ENCODE measurements at places on chromosomes 12 and 14.
A peak's percentile ranks its signal among the peaks of the same experiment; 100 is the strongest.

GRCh38 chr12:47832263-47832933 is 12.7 kb upstream of the HDAC7 start:
- peak overlapping the region; percentile 57 for H3K4me3 ChIP-seq
- H3K4me1 ChIP-seq = peaks cover 34% of the 10 kb centered on the region
- peak overlapping the region; percentile 81 for H3K27ac ChIP-seq
- DNase-seq = no peak
- no peaks in the 10 kb centered on the region for H3K27me3 ChIP-seq
- H3K36me3 ChIP-seq = peaks cover 3% of the 10 kb centered on the region

DNA sequence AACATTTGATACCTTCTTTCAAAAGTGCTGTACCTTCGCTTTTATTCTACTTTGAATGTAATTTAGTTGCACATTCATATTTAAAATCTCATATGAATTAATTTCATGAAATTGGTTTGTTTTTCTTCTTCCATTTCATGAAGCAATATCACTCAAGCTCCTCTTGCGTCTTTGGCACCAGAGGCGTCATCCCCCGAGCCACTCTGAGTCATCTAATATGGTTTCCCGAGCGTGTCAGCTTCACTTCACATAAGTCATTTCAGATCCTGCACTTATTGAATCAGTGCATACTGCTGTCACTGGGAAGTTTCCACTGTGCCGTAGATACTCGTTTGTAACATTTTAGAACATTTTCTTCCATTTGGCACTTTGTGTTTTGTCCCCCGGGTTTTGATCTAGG is 105.6 kb downstream of the SLC25A47 start:
- H3K4me1 ChIP-seq = peaks cover 19% of the 10 kb centered on the region
- no peaks in the 10 kb centered on the region for H3K27me3 ChIP-seq
- H3K36me3 ChIP-seq = no peaks in the 10 kb centered on the region
- DNase-seq = no peak
- H3K4me3 ChIP-seq = no peak overlapping the region

- no peak for DNase-seq
- H3K4me1 ChIP-seq = peaks cover 29% of the 10 kb centered on the region
These were observed 3.9 kb downstream of the DDN start for GRCh38 chr12:48995086-48995879.

DNA sequence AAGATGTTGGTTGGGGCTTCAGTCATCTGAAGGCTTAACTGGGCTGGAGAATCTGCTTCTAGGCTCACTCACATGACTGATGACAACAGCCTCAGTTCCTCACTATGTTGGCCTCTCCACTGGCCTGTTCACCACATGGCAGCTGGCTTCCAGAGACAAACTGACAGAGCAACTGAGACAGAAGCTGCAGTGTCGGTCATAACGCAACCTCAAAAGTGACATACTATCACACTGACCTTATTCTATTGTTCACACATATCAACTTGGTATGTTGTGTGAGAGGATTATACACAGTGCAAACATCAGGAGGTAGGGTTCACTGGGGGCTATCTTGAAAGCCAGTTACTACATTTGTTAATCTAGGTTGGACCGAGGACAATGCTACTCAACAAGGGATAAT is 92.9 kb downstream of the PAWR start:
- H3K4me1 ChIP-seq = no peaks in the 10 kb centered on the region
- DNase-seq = no peak
- no peaks in the 10 kb centered on the region for H3K27me3 ChIP-seq
- no peak overlapping the region for H3K27ac ChIP-seq
- no peak overlapping the region for H3K4me3 ChIP-seq

DNA sequence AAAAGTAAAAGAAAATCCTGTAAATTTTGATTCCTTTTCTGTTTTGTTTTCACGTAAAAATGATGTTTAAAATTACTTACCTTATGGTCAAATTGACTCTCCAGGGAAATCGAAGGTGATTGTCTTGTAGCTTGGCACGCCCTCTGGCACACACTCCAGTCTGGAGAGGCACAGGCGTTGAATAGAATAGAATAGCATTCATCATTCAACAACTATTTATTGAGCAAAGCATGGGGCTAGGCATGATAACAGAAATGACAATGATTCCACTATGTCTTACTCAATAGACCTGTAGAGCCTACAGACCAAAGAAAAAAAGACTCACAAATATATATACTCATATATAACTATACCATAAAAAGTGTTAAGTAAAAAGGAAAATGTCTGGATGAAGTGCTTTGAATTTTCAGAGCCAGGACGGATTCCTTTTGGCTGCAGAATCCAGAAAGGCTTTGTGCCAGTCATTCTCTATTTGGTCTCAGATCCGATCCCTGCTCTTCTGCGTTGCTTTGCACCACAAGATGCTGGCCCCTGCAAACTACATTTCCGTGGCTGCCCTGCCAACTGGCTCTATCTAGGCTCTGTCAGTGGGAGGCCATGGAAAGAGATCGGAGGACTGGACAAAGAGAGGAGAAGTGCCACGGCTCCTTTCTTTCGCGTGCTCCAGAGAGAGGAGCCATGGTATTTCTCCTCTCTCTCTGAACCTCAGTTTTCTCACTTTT is 231.8 kb downstream of the CRADD start:
- peaks cover 8% of the 10 kb centered on the region for H3K27me3 ChIP-seq
- no peaks in the 10 kb centered on the region for H3K36me3 ChIP-seq
- H3K4me3 ChIP-seq = no peak overlapping the region
- DNase-seq = no peak

DNA sequence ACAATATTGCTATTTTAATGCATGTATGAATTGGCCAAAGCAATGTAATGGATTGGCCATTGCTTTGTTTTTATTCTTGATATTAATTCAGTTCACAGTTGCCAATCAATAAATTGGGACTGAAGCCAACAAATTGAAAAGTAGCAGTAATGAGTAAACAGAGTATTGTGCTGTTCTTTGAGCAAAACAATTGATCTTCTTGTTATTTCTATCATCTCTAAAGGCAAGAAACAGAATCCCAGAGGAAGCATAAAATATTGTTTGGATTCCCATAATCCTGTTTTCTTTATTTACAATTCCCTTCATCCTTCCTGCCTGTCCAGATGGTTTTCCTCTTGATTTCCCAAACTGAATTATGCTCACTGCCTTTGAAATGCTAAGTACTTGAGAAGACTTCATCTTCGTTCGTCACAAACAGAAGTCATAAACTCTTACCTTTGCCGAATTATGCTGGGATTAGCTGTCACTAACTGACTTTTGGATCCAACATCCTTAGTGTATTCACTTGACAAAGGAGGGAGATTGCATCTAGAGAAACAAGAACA is 85.9 kb downstream of the ST8SIA1 start:
- H3K4me1 ChIP-seq = no peaks in the 10 kb centered on the region
- DNase-seq = no peak
- H3K36me3 ChIP-seq = peaks cover 5% of the 10 kb centered on the region
- no peaks in the 10 kb centered on the region for H3K27me3 ChIP-seq

DNA sequence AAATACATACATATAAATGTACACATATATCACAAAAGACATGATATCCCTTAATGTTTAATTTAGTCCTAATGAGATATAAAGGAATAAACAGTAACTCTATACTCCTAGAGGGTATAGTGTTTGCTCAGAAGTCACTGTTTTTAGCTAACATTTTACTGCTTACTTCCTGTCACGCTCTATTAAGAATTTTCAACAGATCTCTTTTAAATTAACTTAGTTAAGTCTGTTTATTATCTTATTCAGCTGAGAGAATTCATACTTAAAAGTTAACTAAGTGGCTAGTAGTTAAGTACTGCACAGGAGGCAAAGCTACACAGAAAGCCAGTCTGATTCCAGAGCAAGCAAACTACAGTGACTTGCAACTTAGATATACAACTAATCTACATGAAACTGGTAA is 39.9 kb downstream of the GXYLT1 start:
- no peaks in the 10 kb centered on the region for H3K4me1 ChIP-seq
- peaks cover 8% of the 10 kb centered on the region for H3K36me3 ChIP-seq
- DNase-seq = no peak

GRCh38 chr12:75635606-75636444 is 124.4 kb upstream of the KRR1 start:
- no peaks in the 10 kb centered on the region for H3K27me3 ChIP-seq
- H3K4me1 ChIP-seq = peaks cover 7% of the 10 kb centered on the region
- H3K4me3 ChIP-seq = no peak overlapping the region
- no peaks in the 10 kb centered on the region for H3K36me3 ChIP-seq
- DNase-seq = no peak

GRCh38 chr12:7150356-7150755 is 20.2 kb downstream of the CLSTN3 start:
- H3K27me3 ChIP-seq = no peaks in the 10 kb centered on the region
- peaks cover 29% of the 10 kb centered on the region for H3K36me3 ChIP-seq
- no peak overlapping the region for H3K27ac ChIP-seq
- no peak overlapping the region for H3K4me3 ChIP-seq
- no peak for DNase-seq
- no peaks in the 10 kb centered on the region for H3K4me1 ChIP-seq

GRCh38 chr12:6724409-6724797 is 557 bp downstream of the COPS7A start:
- no peaks in the 10 kb centered on the region for H3K27me3 ChIP-seq
- DNase-seq = no peak
- peak overlapping the region; percentile 78 for H3K4me3 ChIP-seq
- H3K36me3 ChIP-seq = peaks cover 23% of the 10 kb centered on the region
- peaks cover 20% of the 10 kb centered on the region for H3K4me1 ChIP-seq

GRCh38 chr12:125070661-125071390 is 5.6 kb downstream of the AACS start:
- H3K27ac ChIP-seq = no peak overlapping the region
- H3K36me3 ChIP-seq = peaks cover 2% of the 10 kb centered on the region
- DNase-seq = no peak

DNA sequence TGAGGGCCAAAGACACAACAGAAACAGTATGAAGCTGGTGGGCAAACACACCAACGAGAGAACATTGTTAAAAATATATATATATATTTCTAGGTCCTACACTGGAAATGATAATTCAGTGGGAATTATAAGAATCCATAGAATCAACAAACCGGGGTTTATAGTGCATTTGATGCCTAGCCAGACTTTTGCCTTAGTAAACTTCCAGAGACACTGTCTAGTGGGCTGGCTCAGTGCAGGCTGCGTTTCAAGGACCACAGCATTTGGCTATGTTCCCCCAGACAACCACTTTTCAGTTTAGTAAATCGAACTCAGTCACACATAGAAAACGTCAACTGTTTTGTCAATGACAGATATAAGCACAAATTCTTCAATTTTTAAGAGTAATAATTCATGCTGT is 41.9 kb downstream of the SLC38A4 start:
- H3K4me1 ChIP-seq = no peaks in the 10 kb centered on the region
- DNase-seq = no peak
- no peak overlapping the region for H3K27ac ChIP-seq
- peaks cover 32% of the 10 kb centered on the region for H3K27me3 ChIP-seq

DNA sequence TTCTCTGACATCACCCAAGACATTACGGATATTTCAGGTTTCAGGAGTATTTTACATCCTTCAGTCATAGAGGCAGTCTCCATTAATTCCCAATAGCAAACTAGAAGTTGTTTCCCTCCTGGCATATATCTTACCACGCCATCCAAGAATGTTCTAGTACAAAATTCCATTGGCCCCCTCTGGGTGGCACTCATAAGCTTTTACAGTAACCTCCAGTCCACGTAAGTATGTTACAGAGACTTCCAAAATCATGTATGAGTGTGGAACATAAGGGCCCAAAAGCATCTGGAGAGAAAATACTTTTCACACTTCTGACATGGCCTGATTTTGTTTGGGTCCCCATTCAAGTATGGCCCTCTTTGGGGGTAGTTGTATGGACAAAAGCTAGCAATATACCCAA is 58.1 kb upstream of the DHRS4 start:
- H3K4me1 ChIP-seq = no peaks in the 10 kb centered on the region
- peaks cover 16% of the 10 kb centered on the region for H3K27me3 ChIP-seq
- no peak for DNase-seq
- no peaks in the 10 kb centered on the region for H3K36me3 ChIP-seq
- no peak overlapping the region for H3K27ac ChIP-seq
- no peak overlapping the region for H3K4me3 ChIP-seq

- H3K27me3 ChIP-seq = peaks cover 20% of the 10 kb centered on the region
- H3K4me1 ChIP-seq = no peaks in the 10 kb centered on the region
- H3K27ac ChIP-seq = no peak overlapping the region
- DNase-seq = no peak
- no peak overlapping the region for H3K4me3 ChIP-seq
- no peaks in the 10 kb centered on the region for H3K36me3 ChIP-seq
These were observed 27.7 kb upstream of the CAND1 start for GRCh38 chr12:67241482-67241881.

DNA sequence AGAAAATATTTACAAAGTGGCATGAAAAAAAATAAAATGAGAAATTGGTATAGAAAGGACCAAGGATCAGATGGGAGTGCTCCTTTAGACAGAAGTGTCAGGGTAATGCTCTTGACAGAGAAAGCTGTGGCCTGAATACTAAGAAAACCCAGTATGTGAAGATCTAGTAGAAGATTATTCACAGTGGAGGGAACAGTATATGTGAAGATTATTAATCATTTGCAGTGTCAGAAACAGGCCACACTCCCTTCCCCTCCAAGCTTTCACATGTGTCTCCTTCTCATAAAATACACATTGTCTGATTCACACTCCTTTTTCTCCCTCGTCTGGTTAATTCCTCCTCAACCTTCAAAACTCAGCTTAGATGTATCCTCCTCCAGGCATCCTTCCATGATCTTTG is 41.3 kb downstream of the CAPS2 start:
- no peaks in the 10 kb centered on the region for H3K36me3 ChIP-seq
- DNase-seq = no peak
- no peak overlapping the region for H3K27ac ChIP-seq
